Prostate gland (tissue), 2 donors: ENCODE measurements at places on chromosomes 7 and 10.

DNA sequence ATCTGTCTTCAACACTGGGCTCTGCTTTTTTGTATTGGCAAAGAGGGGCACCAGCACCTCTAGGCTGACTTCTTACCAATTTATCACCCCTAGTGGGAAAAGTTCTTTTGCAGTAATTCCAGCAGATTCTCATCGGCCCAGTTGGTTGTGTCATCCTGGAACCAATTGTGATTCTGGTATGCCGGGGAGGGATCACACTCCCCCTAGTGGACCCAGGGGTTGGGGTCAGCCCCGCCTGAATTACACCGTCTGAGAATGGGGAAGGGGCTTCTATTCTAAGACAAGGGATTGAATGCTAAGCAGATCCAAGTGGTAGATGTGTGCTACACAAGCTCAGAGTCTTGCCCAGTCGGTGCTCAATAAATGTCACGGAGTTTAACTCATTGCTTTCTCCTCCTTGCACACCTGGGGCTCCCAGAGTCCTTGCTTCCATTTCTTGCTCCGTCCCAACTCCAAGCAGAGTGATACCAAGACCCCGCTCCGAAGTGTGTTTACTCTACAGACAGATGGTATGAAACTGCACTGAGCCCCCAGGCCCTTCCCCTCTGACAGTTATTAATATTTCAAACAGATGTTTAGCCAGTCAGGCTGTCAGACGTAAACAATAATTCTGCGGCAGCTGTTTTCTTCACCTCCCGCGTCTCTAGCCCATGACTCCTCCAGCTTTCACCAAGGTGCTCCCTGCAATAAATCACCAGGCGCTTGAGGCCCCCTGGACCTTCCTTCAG is 71.9 kb downstream of the C10orf105 start:
- no peak for DNase-seq

- no peak for DNase-seq
Observed at GRCh38 chr10:101686133-101686925, 8.6 kb downstream of the FBXW4 start.

DNA sequence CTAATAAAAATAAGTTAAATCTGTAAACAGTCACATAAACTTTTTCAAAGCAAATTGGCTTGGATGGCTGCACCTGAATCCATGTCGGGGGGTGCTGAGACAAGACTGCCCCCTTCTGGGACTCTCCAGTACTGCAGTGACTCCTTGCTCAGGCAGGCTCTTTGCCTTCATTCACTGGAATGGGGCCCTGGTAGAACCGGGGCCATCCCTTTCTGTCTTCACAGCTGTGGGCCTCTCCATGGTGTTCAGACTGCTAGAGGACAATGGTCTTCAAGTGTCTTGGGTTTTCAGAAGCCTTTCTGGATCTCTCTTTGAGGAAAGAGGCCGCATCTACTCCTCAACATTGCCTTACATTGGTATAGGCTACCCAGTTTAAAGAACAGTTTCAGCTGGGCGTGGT is 16.1 kb upstream of the IMPDH1 start:
- DNase-seq, result peak; percentile 58

DNA sequence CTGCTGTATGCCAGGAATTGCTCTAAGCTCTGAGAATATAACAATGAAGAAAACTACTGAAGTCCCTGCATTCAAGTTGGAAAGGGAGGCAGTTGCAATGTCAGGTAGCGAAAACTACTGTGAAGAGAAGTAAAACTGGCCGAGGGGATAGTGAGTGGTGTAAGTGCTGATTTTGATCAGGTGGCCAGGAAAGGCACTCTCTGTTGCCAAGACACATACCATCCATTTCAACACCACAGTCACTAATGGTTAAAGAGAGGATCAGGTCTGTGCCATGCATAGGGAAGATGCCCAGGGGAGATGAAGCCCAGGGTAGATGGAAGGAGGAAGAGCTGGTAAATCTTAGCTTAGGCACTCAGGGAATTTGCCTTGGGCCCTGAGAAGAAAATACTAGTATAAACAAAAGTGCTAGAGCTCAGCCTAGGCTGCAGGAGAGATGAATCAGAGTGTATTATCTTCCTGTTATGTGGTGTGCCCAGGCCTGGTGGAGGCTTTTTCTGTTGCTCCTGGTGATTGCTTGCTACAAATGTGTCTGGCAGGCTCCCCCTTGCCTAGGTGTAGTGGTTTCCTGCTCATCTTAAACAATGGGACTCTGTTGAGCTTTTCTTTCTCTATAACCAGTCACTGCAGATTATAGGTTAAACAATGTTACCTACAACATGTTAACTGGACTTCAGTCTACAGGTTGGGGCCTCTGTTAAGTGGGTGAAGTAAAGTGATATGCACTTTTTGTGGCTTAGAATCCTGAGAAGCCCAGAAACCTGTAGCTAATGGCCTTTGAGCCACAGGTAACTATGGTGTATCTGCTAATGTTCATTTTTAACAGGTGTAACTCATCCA is 125.5 kb downstream of the LRRC4 start:
- no peak for DNase-seq

GRCh38 chr10:49062229-49062628 is 53.1 kb downstream of the VSTM4 start:
- DNase-seq, result no peak

- DNase-seq, result no peak
Observed at GRCh38 chr7:110786328-110786965, 304.5 kb upstream of the LRRN3 start.

GRCh38 chr7:112866424-112866823 is 76.2 kb upstream of the TMEM168 start:
- DNase-seq, result no peak

DNA sequence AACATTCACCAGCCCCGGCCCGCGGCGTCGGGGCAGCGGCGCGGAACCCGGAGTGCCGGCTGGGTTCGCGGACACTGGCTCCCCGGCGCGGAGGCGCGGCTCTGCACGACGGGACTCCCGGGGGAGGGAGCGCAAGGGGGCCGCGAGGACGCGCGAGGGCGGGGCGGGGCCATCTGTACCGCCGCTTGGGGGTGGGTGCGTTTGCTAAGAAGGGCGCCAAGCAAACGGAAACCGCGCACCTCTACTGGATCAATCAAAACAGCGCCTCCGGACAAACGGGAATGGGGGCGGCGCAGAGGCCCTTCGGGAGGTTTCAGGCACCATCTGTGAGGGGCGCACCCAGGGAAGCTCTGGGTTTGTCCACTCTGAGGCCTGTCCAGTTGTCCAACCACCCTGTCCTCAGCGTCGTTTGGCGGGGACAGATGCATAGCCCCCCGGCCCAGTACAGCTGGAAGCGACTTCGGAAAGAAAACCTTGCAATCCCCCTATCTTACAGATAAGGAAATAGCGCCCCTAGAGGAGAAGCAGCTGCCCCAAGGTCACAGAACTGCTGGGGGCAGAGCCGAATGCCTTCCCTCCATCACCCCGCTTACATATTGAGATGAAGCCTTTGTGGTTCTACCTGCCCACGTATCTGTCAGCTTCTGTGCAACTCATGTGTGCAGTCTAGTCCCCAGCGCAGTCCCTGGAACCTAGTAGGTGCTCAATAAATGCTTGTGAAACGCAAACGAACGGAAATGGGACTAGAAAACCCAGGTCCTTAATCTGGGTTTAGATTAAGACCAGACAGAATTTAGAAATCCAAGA is 10.7 kb upstream of the SLIT1 start:
- DNase-seq, result peak; percentile 52

DNA sequence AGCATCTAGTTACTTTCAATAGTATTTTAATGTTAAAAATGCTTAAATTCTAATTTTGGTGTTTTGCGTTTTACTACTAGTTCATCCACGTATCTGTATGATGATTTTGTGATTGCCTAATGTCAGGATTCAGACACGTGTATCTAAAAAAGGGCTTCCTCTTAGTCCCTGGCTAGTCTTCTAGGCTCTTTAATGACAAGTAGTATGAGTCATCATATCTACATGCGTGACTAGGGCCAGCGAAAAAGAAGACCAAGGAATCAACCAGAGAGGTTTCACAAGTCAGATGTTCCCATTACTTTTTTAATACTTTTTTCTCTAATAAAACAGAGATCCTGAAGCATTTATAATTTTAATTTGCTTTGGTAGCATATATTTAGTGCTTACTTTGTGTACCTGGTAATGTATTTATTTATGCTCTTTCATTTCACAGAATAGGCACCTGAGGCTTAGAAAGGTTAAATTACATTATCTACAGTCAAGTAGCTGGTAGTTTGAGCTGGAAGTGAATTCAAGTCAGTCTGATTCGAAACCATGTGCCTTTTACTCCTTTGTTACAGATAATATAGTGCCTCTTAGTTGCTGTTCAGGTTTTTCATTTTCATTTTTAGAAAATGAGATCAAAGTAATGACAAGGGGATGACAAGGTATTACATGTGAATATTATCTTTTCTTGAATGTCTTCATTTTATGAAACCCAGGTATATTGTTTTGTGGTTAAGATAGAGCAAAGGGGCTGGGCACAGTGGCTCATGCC is 140.3 kb downstream of the FOXP2 start:
- no peak for DNase-seq

- DNase-seq, result no peak
Observed at GRCh38 chr7:152025937-152026890, 740 bp downstream of the GALNT11 start.

GRCh38 chr7:31058122-31058521 is 6.0 kb downstream of the ADCYAP1R1 start:
- DNase-seq, result no peak

DNA sequence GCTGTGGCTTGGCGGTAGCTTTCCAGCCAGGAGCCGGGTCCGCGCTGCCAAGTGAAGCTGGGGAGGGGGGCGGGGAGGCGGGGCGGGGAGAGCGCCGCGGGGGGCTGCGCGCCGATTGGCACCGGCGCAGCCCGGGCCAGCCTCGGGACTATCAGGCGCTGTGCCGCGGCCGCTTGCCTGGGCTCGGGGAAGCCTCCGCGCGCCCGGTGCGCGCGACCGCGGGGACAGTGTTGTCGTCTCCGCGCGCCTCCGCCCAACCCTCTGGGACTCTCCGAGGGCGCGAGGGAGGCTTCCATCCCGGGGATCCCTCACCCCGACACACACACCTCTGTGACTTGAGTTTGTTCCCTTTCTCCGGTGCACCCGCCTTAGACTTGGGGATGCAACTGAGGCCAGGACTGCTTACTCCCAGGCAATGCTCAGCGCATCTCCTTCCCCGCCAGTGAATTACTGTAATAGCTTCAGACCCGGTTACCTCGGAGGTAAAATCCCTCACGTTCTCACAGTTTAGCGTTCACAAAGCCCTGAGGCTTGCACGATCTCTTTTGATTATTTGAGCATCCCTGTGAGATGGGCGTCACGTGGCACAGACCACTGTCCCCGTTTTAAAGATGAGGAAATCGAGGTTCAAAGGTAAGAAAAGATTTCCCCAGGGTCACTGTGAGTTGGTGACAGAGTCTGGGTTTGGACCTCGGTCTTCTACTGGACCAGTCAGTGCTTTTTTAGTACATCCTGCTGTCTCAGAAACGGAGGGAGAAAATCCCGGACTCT is at the start of gene NKX1-2:
TSS of gene NKX1-2 (minus strand) at position 24 of the 771 bp plus-strand sequence. CDS start 92 bp downstream, outside the sequence.
- DNase-seq, result no peak

DNA sequence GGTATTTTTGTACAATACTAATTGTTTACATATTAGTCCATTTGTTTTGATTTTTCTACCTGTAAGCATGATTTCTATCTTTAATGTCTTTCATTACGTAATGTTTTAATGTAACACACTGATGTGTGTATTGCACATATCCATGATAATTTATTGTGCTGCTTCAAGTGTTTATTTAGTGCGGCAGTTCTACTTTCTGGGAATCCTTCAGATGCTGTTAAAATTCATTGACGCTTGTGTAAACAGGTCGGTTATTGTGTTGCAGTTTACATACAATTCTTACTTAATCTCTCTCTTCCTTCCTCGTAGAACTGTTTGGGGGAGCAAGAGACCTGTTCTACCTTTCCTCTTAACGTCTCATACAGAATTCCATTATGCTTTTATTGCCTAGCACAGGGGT is 6.9 kb downstream of the TMEM60 start:
- DNase-seq, result peak; percentile 34

DNA sequence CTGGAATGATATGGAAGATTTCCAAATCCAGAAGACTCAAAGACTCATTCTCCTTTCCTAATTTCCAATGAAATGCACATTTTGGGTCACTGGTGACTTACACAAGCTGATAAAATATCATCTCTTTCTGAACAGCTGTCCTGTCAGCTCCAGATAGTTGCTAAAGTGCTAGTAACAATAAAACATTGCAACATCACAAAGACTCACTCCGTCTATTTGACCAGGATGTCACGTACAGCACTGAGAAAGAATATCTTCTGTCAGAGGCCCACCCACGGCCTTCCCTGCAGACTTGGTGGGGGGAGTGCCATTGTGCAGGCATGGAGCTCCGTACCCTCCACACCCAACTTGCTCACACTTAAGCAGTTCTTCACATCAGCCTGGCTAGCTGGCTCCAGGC is 78.9 kb upstream of the EGR2 start:
- DNase-seq, result no peak

DNA sequence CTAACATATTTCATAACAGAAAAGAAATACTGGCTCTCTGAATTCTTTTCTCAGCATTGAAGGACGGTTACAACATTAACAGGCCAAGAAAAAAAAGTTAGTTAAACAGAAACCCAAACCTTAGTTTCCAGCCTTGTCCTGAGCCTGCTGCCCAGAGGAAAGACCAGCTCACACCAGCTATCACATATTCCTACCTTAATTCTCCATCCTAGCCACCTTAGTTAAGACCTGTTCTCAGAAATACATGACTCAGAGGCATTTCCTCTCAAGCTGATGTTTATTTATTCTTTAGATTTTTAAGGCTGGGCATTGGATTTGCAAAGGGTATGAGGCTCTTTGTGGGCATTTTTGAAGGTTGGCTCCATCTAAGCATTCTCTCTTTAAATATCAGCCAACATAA is 34.3 kb upstream of the ADAM12 start:
- no peak for DNase-seq
